ENCODE measurements at places on chromosomes 5 and 9.

GRCh38 chr5:116097301-116097700 lies 12.5 kb downstream of the COMMD10 start:
- DNase-seq = no peak

- no peak for DNase-seq
These were observed 232.4 kb downstream of the ESM1 start for GRCh38 chr5:54753034-54753433.

GRCh38 chr5:107500347-107500746 lies 170.4 kb downstream of the EFNA5 start:
- DNase-seq = no peak

DNA sequence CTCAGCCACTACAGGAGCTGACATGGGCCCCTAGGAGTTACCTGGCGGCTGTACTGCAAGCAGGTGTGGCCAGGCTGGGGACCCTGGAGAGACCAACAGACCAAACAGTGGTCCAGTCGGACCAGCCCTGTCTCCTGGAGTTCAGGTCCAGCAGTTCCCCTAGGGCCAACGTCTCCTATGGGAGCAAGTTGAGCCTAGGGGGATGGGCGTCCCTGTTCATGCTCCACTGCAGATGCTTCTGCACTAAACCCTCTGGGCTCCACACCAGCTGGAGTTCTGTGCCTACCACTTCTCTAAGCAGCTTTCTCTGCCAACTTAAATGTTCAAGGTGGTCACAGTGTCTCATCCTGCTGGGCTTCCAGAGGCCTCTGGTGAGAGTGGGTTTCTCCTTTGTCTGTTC lies 20.6 kb upstream of the OMD start:
- no peak for DNase-seq

DNA sequence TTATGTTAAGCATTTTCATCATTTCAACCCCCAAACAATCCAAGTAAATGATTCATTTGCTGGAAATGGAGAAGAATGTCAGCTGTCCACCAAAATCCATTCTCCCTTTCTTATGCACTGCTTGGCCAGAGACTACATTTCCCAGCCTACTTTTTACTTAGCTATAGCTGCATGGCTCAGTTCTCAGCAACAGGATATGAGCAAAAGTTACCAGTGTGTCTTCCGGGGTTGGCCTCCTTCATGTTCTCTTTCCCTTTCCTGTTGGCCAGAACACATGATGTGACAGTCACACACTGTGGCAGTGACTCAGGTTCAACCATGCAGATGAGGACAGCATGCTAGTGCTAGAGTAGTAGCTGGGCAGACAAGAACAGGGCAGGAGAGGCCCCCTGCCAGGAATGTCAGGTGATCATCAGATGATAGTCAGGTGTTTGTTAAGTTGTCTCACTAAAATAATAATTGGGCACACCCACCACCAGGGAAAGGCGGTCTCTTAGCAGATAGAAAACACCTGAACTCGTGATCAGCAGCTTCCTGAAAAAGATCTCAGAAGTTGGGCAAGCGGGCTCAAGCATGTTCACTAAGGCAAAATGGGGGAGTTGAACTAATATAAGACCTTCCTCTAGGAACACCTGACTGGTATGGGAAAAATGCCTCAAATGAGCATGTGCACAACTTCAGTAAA lies 12.2 kb downstream of the GPR150 start:
- DNase-seq = no peak

DNA sequence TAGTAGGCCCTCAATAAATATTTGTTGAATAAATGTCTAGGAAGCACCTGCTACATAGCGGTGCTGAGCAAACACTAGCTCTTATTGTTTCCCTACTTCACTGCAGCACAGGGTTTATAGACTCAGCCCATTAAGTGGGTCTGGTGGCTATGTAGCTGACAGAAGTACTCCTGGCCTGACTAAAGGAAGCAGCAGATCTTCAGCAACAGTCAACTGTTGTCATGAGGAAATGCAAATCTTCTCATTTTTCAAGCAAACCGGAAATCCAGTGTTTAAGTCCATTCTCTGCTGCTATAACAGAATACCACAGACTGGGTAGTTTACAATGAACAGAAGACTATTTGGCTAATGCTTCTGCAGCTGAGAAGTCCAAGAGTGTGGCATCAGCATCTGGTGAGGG lies 2.8 kb upstream of the TEX10 start:
- no peak for DNase-seq

Measured in AG09309 (cell line).